GM04503 (cell line): ENCODE measurements at places on chromosomes 1 and 21.
A peak's percentile ranks its signal among the peaks of the same experiment; 100 is the strongest.

DNA sequence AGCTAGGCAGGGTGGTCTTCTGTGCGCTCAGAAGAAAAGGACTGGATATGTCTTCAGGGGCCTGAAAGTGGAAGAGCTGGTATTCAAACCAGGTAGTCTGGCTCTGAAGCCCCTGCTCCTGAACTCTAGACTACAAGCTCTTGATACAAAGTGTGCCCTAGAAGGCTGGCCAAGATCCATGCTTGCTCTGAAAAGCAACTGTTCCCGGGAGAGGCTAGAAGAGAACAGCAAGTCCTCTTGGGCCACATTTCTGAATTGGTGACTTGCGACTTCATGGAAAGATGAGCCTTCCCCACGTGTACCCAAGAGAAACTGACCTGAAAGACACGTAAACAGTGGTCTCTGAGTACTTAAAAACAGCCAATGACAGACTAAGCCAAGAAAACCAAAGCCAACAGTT, 123.3 kb upstream of the GRIK3 start:
- no peak for DNase-seq

- DNase-seq = no peak
These were observed 11.9 kb upstream of the EDN2 start for GRCh38 chr1:41496080-41497055.

- DNase-seq = peak; percentile 16
These were observed 9.8 kb downstream of the NHLH1 start for GRCh38 chr1:160376525-160377131.

DNA sequence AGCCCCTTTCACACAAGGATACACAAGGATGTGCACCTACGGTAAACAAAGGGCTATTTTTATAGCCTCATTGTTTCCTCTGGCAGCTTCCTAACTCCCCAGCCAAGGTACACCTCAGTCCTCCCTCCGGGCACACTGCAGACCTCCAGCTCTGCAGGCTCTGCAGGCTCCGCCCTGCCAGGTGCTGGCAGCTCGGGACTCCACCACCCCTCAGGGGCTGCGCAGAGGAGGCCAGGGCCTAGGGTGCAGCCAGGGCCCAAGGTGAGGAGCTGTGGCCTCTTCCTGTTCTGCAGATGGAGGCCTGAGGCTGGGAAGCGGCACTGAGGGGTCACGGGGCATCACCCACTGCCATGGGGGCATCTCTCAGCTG, 19.8 kb upstream of the CLSTN1 start:
- DNase-seq = no peak

GRCh38 chr1:165823552-165824268, 3.7 kb upstream of the UCK2 start:
- DNase-seq = no peak

GRCh38 chr1:198929961-198930599, 291.2 kb downstream of the PTPRC start:
- no peak for DNase-seq

DNA sequence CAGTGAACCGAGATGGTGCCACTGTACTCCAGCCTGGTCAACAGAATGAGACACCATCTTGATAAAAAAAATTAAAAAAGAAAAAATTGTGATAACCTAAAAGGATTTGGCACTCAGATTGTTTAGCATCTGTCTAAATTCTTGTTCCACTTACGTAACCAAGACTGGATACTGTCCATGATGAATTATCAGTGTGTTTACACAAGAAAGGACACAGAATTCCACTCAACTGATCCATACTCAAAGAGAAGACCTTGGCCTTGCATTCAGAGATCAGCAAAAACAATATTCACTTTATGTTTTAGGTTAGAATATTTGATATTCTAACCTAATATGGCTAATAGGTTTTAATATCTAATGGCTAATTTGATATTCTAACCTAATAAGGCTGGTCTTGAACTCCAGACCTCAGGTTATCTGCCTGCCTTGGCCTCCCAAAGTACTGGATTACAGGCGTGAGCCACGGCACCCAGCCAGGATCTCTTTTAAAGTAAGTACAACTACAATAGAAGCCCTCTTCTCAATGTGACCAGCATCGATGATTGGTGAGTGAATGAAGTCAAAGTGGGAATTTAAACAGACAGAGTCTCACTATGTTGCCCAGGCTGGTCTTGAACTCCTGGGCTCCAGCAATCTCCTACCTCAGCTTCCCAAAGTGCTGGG, 43.1 kb upstream of the COX20 start:
- DNase-seq = peak; percentile 24

DNA sequence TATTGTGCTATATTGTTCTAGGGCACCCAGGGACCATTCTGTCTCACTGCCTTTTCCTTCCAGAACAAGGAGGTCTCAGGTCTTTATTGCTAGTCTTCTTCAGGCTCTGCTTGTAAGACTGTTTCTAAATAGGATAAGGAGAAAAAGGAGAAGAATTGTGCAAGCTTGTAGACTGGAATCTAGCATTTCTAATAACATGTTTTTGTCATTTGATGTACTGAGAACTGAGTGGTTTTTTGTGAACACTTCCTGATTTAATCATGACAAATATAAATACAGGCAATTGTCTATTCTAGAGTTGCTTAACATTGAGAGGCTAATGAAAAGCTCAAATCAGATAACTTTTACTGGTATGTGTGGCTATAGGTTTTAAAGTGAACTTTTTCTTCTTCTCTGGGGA, 77.6 kb downstream of the CLIC4 start:
- no peak for DNase-seq

- DNase-seq = no peak
These were observed 11.6 kb upstream of the LMNA start for GRCh38 chr1:156102633-156103511.

DNA sequence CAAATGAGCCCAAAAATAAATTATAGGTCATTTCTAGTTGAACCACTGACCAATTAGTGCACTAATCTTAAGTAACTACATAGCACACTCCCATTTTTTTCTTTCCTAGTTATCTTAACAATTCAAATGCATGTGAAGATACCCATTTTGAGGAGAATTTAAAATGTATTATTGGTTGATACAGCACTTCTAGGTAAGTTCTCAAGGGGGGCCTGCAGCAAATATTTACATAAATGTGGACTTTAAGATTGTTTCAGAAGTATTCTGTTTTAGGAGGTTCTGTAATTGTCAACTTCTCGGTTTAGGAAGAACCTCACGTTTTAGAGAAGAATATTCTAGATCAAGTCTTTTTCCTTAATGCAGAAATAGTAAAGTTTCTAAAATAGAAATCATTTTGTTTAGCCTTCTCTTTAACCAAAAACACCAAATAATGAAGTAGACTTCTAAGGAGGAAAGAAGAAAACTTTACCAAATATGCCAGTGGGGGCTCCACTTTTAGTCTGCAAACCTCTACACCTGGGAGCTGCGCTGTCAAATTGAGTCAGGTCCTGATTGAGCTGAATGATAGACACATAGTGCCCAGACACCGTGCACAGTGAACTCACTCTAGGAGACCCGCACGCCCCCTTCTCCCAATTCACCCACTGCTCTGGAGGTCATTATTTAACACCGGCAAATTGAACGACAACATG, 144.4 kb downstream of the RUNX1 start:
- DNase-seq = no peak

DNA sequence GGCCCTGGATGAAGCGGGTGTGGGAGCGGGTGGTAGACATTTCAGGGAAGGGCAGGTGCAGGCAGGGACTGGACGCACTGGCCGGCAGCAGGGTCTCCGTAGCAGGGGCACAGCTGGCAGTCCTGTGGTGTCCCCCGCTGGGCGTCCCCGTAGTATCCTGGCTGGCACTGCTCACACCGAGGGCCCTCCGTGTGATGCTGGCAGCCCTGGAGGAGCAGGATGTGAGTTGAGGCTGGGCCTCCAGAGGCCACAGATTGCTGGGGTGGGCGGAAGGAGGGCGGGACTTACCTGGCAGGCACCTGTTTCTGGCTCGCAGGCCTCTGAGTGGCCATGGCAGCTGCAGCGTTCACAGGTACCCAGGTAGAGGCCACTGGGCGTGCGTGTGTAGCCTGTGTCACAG, 62.3 kb downstream of the LDLRAD2 start:
- DNase-seq = no peak

GRCh38 chr1:226643177-226643576, 94.6 kb downstream of the STUM start:
- DNase-seq = no peak

GRCh38 chr1:1922956-1923833, 4.1 kb upstream of the TMEM52 start:
- DNase-seq = no peak

DNA sequence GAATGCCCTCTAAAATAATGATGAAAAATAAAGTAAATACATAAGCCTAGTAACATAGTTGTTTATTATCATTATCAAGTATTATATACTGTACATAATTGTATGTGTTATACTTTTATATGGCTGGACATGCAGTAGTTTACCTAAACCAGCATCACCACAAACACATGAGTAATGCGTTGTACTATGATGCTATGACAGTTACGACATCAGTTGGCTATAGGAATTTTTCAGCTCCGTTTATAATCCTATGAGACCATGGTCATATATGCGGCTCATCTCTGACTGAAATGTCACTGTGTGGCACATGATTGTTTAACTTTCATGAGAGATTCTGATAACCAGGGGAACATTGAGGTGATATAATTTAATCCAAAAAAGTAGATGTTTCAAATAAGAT, 352.1 kb downstream of the ST6GALNAC3 start:
- no peak for DNase-seq

GRCh38 chr1:26375081-26375480, 2.5 kb upstream of the ZNF683 start:
- DNase-seq = no peak

DNA sequence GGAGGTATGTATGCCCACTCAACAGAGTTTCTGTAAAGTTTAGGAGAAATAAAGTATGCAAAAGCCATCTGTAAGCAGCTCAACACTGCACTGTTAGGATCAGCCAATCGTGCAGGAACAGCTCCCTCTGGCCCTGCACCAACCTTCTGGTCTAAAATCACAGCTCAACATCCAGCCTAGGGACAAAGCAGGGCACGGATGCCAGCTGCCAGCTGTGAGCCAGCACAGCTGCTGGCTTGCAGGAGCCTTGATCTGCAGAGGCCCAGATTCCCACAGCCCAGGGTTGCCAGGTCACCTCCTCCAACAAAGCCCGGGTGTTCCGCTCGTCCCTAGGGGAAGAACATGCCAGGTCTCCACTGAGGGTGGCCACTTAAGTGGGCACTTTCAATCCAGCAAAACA, 8.6 kb downstream of the ACOT7 start:
- DNase-seq = no peak

GRCh38 chr1:74618974-74619373, 54.6 kb downstream of the ERICH3 start:
- DNase-seq = no peak

DNA sequence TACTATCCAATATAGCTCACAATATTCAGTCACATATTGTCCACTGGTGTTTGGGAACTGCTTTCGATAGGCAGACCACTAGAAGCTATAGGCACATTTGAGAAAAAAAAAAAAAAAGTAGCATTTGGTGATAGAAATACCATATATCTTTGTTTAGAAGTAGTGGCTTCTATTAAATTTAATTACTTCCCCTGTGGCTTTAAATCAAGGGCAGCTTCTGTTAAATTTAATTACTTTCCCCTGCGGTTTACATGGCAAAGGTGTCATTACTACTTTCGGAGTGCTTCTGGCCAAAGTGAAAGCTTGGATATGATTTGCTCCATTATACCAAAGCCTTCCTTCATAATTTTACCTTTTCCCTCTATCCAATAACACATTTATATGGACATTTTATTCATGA, 229.9 kb downstream of the TTLL7 start:
- DNase-seq = no peak

- DNase-seq = no peak
These were observed 144.2 kb downstream of the DHRS3 start for GRCh38 chr1:12473596-12474362.

- DNase-seq = peak; percentile 92
These were observed 70.1 kb upstream of the GORAB start for GRCh38 chr1:170461762-170462384.

GRCh38 chr21:35825370-35826353, 234.7 kb downstream of the SETD4 start:
- no peak for DNase-seq

DNA sequence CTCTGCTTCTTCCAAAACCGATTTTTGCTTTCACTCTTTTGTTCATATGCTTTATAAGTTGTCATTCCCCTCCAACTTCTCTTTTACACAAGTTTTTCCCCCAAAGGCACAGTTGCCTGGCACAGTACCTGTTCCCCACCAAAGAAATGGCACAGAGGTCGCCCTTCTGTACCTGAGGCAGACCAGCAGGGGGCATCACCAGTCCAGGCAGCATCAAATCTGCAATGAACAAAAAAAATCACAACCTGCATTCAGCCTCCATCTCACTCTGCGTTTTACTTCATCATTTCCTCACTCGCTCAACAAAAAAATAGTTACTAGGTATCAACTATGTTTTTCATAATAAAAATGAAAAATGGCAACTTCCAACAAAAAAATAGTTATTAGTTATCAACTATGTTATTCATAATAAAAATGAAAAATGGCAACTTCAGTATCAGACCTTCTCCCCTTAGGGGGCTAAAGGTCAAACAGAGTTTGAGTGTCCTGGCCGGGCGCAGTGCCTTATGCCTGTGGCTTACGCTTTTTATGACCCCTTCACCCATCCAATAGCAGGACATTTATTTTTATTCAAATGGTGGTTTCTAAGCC, 4.1 kb downstream of the EIF2D start:
- no peak for DNase-seq

DNA sequence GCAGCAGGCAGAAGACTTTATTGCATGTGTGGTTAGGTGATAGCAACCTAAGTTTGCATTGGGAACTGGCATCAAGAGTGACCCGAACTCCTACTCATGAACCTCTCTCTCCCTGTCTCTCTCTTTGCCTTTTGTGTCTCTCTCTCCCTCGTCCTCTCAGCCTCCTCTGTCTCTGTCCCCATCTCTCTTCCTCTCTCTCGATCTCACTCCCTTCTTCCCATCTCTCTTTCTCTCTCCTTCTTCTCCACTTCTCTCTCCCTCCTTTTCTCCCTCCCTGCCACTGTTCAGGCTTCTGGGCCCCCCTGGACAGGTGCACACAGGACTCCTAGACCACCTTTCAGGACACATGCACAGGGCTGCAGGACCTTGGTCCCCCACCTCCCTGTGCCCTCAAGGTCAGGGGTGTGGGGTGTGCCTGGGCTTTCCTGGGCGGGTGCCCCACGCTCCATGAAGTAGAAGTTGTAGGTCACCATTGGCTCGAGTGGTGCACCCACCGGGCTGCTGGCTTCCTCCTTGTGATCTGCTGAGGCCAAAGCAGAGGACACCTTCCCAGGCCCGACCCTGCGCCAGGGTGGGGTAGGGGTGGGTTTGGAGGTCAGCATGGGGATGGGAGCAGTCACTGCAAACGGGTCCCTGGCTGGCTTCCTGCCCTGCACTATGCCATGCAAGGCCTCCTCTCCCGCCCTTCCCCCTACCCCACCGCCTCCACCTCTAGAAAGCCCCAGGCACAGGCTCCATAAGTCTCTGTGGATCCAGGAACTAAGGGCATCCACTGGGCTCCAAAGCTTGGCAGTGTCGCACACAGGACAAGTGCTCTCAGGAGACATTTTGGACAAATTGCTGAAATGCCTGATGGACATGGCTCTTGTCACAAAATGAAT, 13.2 kb upstream of the ZBTB17 start:
- no peak for DNase-seq
